CD8-positive, alpha-beta T cell (primary cell): ENCODE measurements at places on chromosomes 7 and 10.
A peak's percentile ranks its signal among the peaks of the same experiment; 100 is the strongest.

- DNase-seq = peak; percentile 68
Observed at GRCh38 chr10:13440185-13441061, 88.4 kb downstream of the BEND7 start.

- DNase-seq = no peak
Observed at GRCh38 chr10:78071140-78071856, 37.6 kb downstream of the RPS24 start.

DNA sequence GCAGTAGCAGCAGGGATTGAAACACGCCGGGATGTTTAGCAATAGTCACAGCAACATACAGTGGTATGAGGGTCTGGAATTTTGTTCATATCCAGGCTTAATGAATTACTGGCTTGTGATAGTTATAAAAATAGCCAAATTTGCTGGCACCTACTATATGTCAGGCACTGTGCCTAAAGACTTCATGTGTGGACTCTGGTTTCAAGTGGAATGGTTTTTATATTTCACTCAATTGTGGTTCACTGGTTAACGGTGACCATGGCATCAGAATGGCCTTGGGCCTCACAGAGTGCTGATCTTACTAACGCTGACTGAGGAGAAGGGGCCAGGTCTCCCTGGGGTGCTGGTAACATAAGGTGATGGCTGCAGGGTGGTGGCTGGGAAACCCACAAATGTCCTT, 55.7 kb downstream of the CELF2 start:
- DNase-seq = no peak

- DNase-seq = no peak
Observed at GRCh38 chr7:124388751-124389150, 355.9 kb upstream of the TMEM229A start.
